Stimulated activated memory B cell treated with anti-CD40 and anti-IgM and Interleukin-4, amounts not matched to agents 10 μg/mL and 1 μg/mL and 100 μg/mL, for 72 hours (primary cell): ENCODE measurements at places on chromosomes 12 and 14.

DNA sequence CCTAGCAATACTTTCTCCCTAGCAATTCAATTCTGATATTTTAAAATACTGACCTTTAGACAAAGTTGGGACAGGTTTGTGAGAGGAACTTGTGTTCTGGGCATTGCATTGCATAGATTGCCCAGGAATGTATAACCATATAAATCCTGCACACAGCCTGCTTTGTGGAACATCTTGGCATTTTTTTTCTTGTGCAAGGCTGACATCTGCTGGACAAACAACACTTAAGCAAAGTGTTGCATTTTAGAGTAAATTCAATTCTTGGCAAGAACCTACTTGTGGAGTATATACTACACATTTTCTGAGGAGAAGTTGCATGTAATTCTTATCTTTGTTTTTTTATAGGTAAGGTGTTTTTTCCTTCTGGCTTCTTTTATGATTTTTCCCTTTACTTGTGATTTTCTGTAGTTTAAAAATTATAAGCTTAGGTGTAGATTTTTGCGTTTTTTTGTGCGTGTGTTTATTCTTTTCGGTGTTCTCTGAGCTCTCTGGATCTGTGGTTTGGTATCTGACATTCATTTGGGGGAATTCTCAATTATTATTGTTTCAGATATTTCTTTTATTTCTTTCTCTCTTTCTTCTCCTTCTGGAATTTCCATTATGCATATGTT, 26.4 kb downstream of the TESPA1 start:
- ATAC-seq, result no peak

- ATAC-seq, result no peak
Measured at GRCh38 chr12:104371043-104371870, 67.7 kb downstream of the EID3 start.

- no peak for ATAC-seq
Measured at GRCh38 chr14:91253795-91254323, 9.4 kb upstream of the GPR68 start.

- no peak for ATAC-seq
Measured at GRCh38 chr12:42484996-42485395, 104.5 kb downstream of the PRICKLE1 start.

DNA sequence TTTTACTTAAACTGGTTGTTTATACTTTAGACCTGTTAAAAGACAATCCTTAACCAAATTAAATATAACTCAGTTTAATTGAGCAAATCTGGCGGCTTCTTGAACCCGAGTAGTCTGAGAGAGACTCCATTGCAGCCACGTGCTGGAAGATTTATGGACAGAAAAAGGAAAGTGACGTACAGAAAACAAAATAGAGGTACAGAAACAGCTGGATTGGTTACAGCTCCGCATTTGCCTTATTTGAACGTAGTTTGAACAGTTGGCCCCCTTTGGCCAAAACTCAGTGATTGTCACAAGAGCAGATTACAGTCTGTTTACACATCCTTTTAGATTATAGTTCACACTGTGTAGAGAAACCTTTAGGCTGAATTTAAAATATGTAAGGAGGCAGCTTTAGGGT, 155.9 kb downstream of the RAD51B start:
- ATAC-seq, result no peak

DNA sequence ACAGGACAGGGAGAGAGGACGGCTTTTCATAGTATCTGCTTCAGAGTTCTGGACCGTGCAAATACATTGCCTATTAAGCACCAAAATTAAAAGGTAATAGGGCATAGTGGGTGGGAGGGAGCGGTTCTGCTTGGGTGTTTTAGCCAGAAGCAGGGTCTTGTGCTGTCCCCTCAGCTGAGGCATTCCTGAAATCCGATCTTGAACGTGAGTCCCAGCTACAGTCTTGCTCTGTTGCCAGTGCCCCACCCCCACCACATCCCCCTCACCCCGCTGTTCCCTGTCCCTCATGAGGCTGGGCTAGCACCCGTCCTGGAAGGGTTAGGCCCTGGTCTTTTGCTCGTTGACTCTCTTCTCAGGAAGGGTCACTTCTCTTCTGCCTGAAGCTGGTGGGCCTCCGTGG, 48.6 kb downstream of the AACS start:
- no peak for ATAC-seq

GRCh38 chr14:93019970-93020369, 95.8 kb downstream of the ITPK1 start:
- no peak for ATAC-seq

- ATAC-seq, result no peak
Measured at GRCh38 chr12:1978078-1978862, 26.0 kb downstream of the DCP1B start.

DNA sequence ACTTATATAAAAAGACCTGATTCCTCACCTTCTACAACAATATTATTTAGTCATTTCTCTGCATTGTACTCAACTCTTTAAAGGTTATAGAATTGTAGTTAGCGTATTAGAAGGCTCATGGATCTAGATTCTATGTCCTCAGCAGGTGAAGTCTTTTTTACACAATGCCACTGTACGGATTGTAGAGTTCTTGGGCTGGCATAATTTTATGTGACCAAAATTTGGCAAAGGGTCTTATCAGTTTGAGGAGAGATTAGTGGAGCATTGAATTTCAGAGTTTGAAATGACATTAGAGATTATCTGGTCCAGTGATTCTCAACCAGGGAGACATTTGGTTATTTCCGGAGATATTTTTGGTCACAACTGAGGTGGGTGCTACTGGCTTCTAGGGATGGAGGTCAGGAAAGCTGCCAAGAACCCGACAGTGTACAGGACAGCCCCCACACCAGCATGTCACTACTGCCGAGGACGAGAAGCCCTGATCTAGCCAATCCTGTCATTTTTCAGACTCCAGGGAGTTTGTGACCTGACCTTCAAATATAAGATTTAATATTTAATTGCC, 63.9 kb downstream of the BICD1 start:
- no peak for ATAC-seq

GRCh38 chr14:88599761-88600439, 37.1 kb downstream of the ZC3H14 start:
- peak; percentile 95 for ATAC-seq

DNA sequence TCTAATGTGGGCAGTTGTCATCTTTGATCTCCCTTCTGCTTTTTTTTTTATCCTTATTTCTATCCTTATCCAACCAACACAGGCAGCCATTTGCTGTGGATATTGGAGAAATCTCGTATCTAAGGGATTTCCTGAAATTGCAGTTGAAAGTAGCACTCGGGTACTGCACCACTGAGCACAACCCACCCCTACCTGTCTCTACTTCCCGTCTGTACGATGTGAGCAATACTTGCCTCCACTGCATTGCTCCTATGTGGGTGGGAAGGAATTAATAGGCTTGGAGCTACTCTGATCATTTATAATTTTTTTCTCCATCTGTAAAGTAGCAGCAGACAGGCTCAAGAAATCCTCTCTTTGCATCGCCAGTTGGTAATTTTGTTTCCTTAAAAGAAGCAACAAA, 300.4 kb downstream of the SNAPC1 start:
- ATAC-seq, result peak; percentile 56

DNA sequence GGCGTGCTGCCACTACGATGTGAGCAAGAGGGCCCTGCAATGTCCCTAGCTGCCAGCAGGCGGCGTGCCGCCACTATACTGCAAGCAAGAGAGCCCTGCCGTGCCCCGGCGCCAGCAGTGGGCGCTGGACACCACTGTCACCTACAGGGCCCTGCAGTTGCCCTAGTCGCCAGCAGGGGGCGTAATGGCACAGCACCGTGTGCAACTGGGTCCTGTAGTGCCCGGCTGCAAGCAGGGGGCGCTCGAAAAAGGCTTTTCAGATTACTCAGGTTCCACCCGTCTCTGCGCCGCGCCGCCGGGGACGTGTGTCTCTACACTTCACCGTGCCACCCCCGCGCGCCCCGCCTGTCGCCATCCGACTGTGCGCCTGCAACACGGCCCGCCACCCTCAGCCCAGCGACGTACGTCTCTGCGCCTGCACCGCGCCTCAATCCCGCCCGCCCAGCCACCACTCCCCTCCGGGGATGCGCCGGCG, 1356.9 kb downstream of the TMEM121 start:
- peak; percentile 56 for ATAC-seq

DNA sequence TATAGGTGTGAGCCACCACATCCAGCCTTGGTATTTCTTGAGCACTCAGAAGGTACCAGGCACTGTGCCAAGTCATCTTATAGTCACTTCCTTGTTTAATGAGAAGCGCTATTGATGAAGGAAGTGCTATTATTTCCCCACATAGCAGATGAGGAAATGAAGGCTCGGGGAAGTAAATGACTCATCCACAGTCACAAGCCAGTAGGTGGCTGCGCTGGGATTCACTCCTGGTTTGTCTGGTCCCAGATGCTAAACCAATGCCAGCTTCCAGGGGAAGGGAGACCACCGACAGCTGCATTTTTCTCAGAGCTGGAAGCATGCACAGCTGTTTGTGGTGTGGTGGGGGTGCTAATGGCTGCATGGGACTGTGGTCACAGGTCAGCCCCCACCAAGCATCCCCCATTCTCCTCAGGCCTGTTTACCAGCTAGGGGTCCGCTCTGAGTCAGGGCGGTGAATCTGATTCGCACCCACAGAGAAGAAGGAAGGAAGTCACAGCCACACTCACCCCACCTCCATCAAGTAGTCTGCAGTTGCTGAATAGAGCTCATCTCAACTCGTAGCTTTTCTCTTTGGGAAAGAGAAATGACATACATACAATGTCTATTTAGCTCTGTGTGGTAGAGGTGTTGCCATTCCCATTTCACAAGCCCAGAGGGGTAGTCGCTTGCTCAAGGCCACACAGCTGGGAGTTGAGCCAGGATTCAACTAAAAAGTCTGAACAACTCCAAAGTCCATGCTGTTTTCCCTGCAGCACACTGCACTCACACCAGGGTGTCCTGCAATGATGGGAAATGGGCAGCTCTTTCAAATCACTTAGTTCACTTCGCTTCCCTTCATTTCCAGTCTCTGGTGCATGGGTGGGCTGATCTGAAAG, 6.3 kb upstream of the LTBP2 start:
- ATAC-seq, result peak; percentile 66

DNA sequence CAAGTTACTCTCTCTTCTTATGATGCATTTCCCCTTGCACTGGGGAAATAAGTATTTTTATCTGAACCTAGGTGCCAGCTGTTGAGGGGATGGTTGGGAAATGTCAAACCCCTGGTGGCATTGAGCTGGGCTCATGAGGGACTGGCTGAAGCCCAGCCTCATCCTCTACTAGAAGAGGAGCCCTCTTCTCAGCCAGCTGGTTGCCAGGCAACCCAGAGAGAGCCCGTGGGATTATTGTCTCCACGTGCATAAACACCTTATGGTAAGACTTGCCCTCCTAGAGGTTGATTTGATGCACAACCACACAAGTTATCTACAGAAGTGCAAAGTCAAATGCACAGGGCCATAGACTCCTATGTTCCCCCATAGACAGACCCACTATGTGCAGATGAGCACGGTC, 89.8 kb downstream of the WSCD2 start:
- no peak for ATAC-seq

GRCh38 chr14:60107477-60107876, 15.8 kb downstream of the PCNX4 start:
- ATAC-seq, result no peak

DNA sequence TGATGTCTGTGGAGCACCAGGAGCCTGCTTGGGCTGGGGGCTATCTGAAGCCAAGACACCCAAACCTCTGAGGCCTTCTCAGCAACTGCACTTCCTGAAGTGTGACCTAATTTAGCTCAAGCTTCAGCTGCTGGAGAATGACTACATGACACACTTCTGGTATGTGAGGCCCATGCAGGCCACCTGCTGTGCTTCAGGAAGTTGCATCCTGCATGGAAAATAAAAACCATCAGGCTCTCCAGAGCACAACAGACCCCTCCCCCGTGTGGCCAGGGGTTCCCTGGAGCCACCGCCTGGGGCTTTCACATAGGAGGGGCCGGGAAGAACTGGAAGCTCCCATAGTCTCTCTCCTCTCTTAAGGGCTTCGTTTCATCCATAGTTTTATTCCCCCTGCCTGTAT, 217.7 kb downstream of the SLC15A4 start:
- ATAC-seq, result no peak

- no peak for ATAC-seq
Measured at GRCh38 chr12:52059582-52060497, 8.6 kb downstream of the NR4A1 start.

DNA sequence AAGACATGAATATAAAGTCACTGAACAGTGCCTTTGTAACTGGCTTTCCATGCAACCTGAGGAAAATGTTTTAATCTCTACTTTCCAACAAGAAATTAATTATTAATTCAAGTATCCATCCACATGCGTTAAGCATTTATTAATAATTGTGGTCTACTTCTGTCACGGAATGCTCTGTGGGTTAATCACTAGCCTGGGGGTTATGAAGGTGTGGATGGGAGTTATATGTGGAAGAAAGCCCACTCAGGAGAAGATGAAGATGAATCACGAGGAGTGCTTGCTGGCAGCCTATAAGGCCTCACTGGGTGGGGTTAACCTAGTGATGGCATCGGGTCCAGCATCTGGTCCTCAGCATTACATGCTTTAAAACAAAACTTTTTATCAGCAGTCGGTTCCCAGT, 99.5 kb upstream of the AVPR1A start:
- ATAC-seq, result no peak

DNA sequence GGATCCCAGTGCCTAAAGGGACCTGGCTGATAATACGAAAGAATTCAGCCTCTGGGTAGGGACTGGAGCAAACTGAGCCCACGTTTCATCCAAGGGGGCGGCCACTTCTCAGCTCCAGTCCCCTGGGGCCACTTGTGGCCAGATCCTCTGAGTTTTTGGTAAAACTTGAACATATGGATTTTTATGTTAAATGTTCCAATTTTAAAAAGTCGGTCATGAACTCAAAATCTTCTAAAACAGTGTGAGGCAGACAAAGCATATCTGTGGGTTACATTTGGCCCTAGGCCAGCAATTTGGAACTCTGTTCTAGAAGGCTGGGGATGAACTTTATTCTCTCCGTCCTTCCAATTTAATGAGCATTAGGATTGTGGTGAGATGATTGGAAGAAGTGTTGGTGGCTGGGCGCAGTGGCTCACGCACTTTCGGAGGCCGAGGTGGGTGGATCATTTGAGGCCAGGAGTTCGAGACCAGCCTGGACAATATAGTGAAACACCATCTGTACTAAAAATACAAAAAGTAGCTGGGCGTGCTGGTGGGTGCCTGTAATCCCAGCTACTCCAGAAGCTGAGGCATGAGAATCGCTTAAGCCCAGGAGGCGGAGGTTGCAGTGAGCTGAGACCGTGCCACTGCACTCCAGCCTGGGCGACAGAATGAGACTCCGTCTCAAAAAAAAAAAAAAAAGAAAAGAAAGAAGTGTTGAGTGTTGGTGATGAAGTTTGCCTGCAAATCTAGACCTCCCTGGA, 3.0 kb upstream of the PPP1CC start:
- no peak for ATAC-seq

- no peak for ATAC-seq
Measured at GRCh38 chr12:114342656-114343055, 63.3 kb downstream of the TBX5 start.

DNA sequence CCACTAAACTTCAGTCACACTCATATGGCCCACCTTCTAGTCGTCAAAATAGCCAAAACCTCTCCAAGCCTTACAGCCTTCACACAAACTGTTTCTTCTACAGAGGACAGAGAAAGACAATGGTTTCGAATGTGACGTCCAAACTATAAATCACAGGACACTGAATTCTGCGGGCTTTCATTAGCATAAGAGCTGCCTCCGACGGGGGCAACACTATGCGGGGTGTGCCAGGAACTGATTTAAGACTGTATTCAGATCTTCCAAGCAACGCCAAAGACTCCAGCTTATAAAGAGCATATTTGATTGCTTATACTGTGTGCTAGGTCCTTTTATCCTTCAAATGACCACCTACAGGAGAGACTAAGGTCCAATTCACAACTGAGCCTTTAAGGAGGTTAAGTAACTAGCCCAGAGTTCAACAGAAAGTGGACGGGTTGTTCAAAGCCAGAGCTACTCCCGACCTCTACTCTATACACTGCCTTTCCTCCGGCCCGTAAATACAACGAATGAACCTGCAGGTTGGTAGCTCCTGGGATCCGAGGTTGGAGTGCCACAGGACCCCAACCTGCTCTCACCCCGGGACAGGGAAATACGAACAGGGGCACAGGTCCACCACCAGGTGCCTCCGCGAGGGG, 575 bp downstream of the L2HGDH start:
- no peak for ATAC-seq
